H1 (cell line): ENCODE measurements at places on chromosomes 6 and 20. TPM values are rescaled to one million over a fixed set of nuclear protein-coding genes. Genes with fewer than 3 reads are reported as not detected.
A peak's percentile ranks its signal among the peaks of the same experiment; 100 is the strongest.

GRCh38 chr6:137475103-137475502 is 19.1 kb downstream of the OLIG3 start:
- DNase-seq, result no peak

DNA sequence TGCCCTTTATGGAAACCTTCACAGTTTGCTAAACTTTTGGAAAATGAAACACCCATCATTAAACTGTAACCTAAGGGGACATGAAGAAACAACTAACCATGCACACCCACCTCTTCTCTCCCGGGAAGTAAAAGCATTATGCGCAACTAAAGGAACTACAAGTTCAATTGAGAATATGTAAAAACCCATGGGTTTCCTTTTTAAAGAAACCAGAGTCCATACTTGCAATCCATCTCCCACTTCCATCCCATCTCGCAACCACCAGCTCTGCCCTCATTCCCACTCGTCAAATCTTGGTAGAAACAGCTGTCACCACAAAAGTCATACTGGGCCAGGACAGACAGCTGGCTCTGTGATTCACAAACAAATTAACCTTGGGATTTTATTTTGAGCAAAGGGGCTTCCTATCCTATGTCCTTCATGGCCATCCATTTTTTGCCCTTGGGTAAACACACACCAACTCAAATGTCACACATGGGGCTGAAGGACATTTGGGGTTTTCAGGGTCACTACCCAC is 81.5 kb downstream of the HAO1 start:
- no peak for DNase-seq

DNA sequence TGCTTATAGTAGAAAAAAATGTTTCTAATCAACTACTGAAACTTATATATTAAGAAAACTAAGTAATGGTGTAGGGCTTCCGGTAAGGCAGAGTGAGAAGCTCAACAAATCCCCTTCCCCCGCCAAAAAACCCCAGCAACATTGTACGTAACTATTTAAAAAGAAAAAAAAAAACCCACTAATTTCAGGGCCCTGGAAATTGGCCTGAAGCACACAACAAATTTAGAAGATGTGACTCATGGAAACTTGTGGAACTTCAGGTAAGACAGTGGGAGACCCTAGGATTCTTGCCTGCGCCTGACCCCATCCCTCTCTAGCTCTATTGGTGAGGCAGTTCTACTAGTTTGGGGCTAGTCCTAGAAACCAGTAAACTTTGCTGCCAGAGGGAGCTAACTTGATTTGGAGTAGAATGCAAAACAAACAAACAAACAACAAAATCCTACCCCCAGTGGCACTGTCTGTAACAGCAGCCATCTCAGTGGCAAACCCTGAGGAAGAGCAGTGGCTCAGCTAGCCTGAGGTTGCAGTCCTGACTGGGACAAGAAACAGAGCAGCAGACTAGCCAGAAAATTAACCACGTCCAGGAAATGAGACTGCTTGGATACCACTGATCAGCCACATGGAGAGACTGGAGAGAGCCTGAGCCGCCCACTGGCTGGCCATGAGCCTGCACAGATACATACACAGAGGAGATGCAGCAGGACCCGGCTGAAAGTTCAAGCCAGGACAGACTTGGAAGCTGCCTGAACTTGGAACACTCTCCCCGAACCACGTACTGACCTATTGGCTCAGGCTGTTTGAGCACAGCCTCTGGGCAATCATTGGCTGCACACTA is 135.1 kb downstream of the TBXT start:
- peak; percentile 59 for DNase-seq

GRCh38 chr6:6420107-6420506 is 99.6 kb upstream of the F13A1 start:
- DNase-seq, result no peak

DNA sequence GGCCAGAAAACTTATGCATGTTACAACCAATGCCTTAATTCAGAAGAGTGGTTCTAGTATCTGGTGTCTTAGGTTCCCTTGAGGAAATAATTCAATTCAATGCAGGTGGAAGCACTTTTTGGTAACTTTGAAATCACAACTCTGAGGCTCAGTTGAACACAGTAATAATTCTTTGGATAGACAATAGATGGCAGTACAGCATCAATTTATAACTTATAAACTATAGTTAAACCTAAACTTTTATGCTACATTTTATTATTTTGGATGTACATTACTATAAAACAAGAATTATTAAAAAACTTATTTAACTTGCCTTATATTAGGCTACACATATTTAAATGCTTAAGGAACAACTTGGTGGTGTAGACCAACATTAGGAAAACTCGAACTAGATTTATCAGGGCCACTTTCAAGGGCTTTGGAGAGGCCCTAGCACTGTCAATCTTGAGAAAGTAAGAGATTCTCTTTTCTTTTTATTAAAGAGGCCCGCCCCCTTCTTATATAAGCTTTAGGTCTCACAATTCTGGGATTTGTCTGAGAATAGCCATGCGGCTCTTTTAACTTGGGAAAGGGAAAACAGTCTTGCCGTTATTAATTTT is 85.9 kb downstream of the CRYBG1 start:
- no peak for DNase-seq

- DNase-seq, result no peak
Observed at GRCh38 chr6:26124781-26125685, 37.8 kb downstream of the HFE start.

DNA sequence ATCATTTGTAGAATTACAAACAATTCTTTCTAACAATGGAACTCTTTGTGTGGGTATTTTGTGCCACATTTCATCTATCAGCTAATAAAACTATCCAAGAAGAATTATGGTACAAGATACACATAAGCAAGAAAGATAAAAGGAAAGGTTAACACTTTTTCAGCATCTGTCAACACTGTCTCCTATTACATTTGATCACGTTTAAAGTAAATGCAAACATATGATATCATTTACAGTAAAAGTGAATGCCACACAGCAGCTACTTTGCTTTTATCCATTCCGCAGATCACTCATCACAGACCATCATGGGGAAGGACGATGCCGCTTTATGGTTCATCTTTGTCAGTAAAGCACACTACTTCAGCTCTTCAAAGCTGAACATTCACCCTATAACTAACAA is 456.4 kb upstream of the MANEA start:
- DNase-seq, result no peak

DNA sequence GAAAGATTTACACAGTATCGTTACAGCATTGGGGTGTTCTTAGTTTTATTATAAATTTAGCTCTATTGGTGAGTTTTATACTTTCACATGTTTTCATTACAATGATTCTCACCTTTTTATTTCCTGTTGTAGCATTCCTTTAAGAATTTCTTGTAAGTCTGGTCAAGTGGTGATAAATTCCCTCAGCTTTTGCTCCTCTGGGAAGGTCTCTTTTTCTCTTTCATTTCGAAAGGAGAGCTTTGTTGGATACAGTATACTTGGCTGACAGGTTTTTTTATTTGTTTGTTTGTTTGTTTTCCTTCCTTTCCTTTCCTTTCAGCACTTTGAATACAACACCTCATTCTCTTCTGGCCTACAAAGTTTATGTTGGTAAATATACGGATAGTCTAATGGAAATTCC is 249.7 kb upstream of the RUNX2 start:
- no peak for DNase-seq

GRCh38 chr6:3962291-3963280 is 113.4 kb downstream of the FAM50B start:
- no peak for DNase-seq

- no peak for DNase-seq
Observed at GRCh38 chr6:123619156-123619555, 17.6 kb downstream of the TRDN start.

DNA sequence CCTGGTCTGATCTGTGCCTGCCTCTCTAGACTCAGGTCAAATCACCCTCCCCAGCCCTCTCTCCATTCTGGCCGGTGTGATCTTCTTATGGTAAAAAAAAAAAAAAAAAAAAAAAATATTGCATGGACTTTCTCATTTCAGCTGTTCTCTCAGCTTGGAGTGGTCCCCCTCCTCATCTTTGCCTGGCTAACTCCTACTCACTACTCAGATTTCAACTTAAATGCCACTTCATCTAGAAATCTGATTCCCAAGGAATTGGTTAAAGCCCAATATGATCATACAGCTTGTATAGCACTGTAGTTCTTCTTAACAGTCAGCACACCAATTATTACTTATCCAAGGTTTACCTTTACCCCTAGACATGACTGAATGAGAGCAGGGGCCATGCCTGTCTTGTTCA is 105.9 kb upstream of the CARMIL1 start:
- no peak for DNase-seq

- DNase-seq, result no peak
Observed at GRCh38 chr6:37884548-37884947, 65.0 kb downstream of the ZFAND3 start.

GRCh38 chr6:14524319-14524718 is 406.7 kb downstream of the CD83 start:
- DNase-seq, result no peak

DNA sequence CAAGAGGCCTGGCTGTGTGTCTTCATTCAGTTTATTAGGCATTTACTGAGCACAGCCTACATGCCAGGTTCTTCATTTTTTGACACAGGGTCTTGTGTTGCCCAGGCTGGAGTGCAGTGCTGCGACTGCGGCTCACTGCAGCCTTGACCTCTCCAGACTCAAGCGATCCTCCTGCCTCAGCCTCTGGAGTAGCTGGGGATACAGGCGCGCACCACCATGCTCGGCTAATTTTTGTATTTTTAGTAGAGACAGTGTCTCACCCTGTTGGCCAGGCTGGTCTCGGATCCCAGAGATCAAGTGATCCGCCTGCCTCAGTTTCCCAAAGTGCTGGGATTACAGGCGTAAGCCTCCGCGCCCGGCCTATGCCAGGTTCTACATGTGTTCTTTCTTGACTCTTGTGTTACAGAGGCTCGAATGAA is 601 bp upstream of the ATRN start:
- DNase-seq, result no peak

DNA sequence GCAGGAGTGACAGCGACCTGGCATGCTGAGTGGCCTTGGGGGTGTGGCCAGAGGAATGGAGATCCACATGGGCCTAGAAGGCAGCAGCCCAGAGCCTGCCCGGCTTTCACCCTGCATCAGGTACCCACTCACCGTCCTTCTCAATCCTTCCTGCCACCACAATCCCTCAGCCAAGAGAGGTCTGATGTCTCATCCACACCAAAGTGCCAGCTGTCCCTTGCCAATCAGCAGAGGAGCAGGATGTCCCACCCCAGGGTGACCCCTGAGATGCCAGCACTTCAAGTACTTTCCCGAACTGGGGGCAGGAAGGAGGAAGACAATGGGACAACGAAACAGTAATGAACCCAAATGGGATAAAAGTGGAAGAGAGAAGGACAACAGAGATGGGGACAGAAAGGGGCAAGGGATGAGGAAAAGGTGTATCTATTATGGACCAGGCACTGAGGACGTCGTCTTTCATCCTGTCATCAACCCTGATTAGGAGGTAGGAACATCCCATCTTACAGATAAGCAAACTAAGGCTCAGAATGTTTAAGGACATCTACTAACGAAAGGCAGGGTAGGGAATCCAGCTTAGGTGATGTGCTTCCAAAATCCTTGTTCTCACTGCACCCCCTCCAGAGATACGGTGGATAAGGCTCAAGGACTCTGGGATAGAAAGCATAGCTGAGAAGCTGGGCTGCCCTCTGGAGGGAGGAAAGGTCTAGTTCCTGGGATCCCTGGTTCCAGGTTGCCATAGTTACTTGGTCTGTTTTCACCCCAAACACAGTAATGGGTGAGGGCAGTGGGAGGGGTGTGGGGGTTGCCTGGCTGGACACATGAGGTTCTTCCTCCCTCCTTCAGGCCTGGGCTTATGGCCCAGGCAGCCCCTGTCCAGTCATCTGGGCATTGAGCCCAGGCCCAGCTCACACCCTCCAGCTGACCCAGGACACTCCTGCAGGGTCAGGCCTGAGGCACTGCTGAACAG is 4.5 kb upstream of the TNXB start:
- DNase-seq, result no peak

DNA sequence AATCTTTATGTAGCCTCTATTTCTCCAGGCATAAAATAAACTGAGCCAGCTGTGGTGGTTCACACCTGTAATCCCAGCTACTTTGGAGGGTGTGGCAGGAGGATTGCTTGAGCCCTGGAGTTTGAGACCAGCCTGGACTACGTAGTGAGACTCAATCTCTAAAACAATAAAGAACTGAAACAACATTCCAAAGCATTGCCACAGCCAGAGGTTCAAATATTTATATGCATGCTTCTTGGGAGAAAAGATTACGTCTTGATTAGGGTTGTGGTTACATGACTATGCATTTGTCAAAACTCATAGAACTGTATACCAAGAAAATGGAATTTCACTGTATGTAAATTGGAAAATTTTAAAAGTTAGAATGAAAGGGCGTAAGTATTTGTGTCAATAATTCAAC is 27.7 kb upstream of the PAX1 start:
- no peak for DNase-seq

- DNase-seq, result no peak
Observed at GRCh38 chr6:14726816-14727493, 518.9 kb upstream of the JARID2 start.

DNA sequence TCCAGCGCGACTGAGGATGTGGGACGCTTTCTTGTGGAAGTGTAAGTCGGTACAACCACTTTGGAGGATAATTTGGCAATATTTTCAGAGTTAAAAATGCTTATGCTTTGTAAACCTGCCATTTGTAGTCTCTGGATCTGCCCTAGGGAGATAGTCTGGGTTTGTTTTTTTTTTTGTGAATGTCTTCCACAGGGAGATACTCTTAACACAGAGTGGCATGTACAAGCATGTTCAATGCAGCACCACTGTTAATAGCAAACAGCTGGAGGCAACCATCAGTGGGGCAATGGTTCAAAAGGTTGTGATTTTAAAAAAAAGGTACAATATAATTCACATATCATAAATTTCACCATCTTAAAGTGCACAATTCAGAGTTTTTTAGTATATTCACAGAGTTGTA is 22.4 kb downstream of the SLC9A8 start:
- no peak for DNase-seq

DNA sequence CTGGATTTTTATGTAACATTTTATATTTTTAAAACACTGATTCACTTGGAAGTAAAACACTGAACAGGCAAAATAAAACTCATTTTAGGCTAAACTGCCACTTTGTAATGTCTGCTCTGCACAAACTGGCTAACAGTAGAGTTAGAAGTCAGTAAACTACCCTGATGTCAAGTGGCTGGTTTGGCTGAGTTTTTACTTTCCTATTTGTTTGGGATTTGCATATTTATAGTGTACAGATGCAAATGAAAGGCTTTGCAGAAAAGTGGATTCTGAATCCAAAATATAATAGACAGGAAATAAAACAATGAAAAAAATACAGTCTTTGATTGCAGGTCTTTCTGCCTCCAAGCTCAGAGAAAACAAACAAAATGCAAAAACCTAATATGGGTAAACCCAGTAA is 213.1 kb downstream of the CDH26 start:
- DNase-seq, result no peak

- no peak for DNase-seq
Observed at GRCh38 chr6:13926378-13926777, 1.6 kb downstream of the RNF182 start.

- DNase-seq, result no peak
Observed at GRCh38 chr6:11273406-11274065, 41.1 kb upstream of the NEDD9 start.

NFATC2 gene
- 0.84 and 0.91 TPM in 2 replicates for total RNA-seq

MARCKS gene
- total RNA-seq, result 111 and 117 TPM in 2 replicates

ZNF512B gene
- 26.6 and 27.0 TPM in 2 replicates for total RNA-seq

ZNF334 gene
- total RNA-seq, result 15.9 and 17.8 TPM in 2 replicates

CTSA gene
- 49.7 and 52.5 TPM in 2 replicates for total RNA-seq

SLC17A4 gene
- not detected in 2 replicates for total RNA-seq

E2F1 gene
- total RNA-seq, result 35.3 and 35.8 TPM in 2 replicates

PRKN gene
- 0.08 and 0.13 TPM in 2 replicates for total RNA-seq

CAPN11 gene
- total RNA-seq, result 0.97 and 1.2 TPM in 2 replicates

MUC21 gene
- not detected in 2 replicates for total RNA-seq

PNLDC1 gene
- total RNA-seq, result 0.34 and 0.44 TPM in 2 replicates

DEFB110 gene
- not detected in 2 replicates for total RNA-seq

ENPP4 gene
- total RNA-seq, result 4.2 and 4.4 TPM in 2 replicates

BMP2 gene
- 3.6 and 4.0 TPM in 2 replicates for total RNA-seq

MLN gene
- not detected in 2 replicates for total RNA-seq

CCN2 gene
- total RNA-seq, result 105 and 107 TPM in 2 replicates

SASH1 gene
- total RNA-seq, result 18.0 and 20.2 TPM in 2 replicates
